ENCODE measurements at places on chromosomes 7 and 10. TPM values are rescaled to one million over a fixed set of nuclear protein-coding genes. Genes with fewer than 3 reads are reported as not detected.

MYO3A gene
- total RNA-seq: not detected

PITX3 gene
- total RNA-seq: not detected

PRR15 gene
- total RNA-seq: not detected

BICC1 gene
- not detected for total RNA-seq

DDC gene
- 0.71 TPM for total RNA-seq

HTR5A gene
- total RNA-seq: not detected

DYNC1I1 gene
- total RNA-seq: not detected

HYAL4 gene
- not detected for total RNA-seq

SPDYE2B gene
- total RNA-seq: not detected

RBP3 gene
- total RNA-seq: not detected

NUTM2A gene
- total RNA-seq: 0.67 TPM

VWDE gene
- total RNA-seq: 0.84 TPM

AZGP1 gene
- not detected for total RNA-seq

HOXA11 gene
- not detected for total RNA-seq

All from activated CD8-positive, alpha-beta memory T cell treated with anti-CD3 and anti-CD28 coated beads for 36 hours (primary cell).